ENCODE measurements at places on chromosomes 7 and 10. TPM values are rescaled to one million over a fixed set of nuclear protein-coding genes. Genes with fewer than 3 reads are reported as not detected.

DNA sequence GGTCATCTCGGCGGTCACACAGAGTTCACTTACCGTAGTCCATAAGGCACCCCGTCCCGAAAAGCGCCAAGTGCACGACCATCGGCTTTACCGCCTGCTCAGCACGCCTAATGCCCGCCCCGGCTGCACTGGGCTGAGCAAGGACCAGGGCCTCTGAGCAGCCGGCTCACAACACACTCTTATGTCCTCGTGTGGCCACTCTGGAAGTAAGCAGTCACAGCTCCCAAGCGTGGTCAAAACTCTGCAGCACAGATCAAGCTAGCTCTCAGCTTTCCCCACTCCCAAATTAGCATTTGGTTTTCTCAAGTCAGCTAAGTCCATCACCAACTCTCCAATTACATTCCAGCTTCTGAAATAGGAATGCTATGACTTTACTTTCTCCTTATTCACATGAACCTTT is 57.7 kb downstream of the MAD1L1 start:
- DNase-seq: no peak

The RBP3 gene
- polyA plus RNA-seq: 0.06 TPM

DNA sequence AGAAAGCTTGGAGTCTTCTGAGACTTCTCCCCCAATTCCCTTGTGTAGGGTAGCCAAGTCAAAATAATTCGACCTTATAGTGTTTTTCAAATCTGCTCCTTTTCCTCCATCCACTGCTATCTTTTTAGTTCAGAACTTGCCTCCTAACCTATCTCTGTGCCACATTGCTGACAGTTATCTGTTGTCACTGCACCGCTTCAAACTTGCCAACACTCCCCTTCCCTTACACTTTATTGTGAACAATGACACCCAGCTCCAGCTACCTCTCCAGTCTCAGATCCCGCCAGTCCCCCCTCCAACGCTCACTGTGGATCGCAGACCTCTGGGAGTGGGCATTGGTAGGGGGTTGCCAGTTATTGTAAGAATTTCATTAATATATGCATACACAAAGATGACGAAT is 16.3 kb upstream of the HPS1 start:
- DNase-seq: no peak

DNA sequence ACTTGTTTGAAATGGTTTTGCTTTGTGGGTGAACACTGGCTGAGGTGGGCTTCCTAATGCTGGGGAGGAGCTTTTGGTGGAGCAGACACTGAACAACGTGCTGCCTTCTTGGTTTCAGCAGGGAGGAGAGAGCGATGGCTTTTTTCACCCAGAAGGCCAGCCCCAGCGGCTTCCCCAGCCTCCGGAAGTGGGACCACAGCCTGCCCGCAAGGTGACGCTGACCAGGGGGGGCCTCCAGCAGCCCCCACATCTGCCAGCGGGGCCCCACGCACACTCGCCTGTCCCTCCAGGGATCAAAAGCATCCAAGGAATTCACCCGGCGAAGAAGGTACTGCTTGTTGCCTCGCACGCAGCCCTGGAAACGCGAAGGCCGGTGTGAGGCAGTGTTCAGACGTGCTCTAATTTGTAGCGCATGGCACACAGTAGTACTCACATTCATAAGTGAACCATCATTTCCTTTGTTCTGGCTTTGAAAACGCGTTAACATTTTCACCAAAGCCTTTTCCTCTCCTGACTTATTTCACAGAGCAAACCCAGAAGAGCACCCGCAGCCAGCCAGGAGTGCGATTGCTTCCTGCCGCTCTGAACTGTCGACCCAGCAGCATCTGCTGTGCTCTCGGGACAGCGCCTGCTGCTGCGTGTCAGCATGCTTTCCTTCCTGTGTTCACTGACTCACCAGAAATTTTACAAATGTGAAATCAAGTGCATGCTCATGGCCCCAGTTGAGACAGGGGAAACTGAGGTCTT is 48.4 kb downstream of the SHH start:
- DNase-seq: no peak

GRCh38 chr7:85897967-85898366 is 711.1 kb upstream of the SEMA3D start:
- DNase-seq: no peak

DNA sequence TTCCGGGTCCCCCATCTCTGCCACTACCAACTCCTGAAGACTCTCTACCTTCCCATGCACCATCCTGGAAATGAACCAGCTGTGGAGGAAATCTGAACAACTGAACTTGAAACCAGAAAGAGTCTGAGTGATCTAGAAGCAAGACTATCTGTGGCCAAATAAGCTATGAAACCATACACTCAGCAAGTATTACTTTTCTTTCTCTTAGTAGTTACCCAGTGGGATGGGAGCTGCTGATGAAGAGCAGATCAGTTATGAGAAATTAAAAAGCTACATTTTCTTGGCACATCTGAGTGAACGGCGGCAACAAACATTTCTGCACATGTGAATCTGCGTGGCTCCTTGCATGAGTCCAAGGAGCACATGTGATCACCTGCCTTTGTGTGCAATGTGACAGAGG is 31.6 kb upstream of the AGK start:
- DNase-seq: no peak

- no peak for DNase-seq
Observed at GRCh38 chr7:151426441-151426903, 13.5 kb downstream of the CRYGN start.

DNA sequence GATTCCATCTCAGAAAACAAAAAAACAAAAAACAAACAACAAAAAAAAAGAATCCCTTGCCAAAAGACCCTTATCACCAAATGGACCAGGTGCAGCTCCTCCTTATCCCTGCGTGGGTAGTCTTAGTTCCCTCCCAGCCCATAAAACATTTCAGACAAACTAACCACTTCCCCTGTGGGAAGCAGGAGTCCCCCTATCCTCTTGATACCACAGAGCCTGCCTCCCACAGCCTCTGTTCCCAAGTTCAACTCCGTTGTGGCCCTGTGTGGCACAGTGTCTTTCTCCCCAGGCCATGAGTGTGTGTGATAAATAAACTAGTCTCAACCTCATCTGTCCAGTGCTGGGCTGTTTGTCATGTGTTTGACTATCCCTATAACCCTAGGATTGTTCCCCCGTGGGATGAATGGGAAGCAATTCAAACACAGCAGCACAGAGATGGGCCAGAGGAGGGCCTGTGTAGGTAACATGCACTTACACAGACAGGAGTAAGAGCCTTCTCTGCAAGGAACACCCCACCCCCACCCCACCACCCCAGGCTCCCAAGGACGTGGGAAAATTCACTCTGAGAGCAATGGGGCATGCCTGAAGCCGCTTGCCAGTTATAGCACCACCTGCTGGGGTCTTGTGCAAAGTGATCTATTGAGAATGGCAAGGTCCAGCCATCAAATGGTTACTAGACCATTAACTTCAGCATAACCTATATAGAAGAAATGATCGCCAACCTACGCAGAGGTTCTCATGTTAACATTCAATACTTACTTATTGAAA is 147.1 kb upstream of the GHITM start:
- DNase-seq: peak; percentile 20

The MAT1A gene
- polyA plus RNA-seq: 0.10 TPM

DNA sequence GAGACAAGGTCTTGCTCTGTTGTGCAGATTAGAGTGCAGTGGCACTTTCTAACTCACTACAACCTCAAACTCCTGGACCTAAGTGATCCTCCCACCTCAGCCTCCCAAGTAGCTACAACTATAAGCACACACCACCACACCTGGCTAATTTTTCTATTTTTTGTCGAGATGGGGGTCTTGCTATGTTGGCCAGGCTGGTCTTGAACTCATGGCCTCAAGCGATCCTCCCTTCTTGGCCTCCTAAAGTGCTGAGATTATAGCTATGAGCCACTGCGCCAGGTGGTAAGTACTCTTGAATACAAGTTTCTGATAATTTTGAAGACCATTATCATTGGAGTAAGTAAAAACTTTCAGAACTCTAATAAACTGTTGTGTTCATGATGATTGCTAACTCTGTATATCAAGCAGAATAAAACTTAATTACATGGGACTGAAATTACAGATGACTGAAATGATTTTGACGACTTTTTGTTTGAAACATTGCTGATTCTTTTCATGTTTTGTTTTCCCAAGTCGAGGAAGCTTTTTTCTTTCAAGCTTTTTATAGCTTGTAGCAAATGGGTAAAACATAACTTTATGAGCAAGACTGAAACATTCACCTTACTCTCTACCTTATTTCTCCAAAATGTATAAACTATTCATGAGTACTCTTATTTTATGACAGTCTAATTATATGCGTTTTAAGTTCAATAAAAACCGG is 14.6 kb downstream of the LARP4B start:
- no peak for DNase-seq

DNA sequence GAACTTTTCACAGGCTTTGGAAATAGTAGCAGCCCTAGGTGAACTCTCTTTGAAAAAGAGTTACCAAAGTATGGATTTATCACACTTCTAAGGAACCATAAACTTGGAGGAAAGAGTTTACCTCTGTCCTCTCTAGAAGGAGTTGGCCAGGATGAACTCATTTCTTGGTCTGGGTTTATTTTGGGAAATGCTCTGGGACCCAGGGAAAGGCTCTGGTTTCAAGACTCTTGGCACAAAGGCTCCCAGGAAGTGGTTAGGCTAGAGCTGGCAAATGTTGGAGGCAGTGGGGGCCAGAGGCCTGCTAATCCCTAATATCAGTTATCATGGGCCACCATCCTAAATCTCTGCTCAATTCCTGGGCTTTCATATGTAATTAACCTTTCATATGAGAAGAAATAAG is 36.3 kb upstream of the CDK6 start:
- no peak for DNase-seq

GRCh38 chr7:54615537-54615936 is 73.4 kb downstream of the VSTM2A start:
- DNase-seq: no peak

The CPA2 gene
- polyA plus RNA-seq: 28.4 TPM

The TLX1 gene
- polyA plus RNA-seq: 0.57 TPM

DNA sequence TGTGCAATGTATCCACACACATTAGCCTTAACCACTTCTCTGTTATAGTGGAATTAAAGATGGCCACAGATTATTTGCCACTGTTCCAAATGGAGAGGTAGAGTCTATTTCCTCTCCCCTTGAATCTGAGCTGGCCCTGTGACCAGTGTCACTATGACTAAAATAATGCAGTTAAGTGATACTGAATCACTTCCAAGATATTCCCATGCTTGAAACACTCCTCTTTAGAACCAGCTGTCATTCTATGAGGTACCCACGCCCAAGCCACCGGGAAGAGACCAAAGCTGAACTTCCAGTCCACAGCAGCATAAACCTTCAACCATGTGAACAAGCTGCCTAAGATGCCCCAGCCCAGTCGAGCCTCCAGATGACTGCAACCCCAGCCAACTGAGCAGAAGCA is 2.1 kb upstream of the DHX32 start:
- no peak for DNase-seq

The NUTM2A gene
- 1.3 TPM for polyA plus RNA-seq

DNA sequence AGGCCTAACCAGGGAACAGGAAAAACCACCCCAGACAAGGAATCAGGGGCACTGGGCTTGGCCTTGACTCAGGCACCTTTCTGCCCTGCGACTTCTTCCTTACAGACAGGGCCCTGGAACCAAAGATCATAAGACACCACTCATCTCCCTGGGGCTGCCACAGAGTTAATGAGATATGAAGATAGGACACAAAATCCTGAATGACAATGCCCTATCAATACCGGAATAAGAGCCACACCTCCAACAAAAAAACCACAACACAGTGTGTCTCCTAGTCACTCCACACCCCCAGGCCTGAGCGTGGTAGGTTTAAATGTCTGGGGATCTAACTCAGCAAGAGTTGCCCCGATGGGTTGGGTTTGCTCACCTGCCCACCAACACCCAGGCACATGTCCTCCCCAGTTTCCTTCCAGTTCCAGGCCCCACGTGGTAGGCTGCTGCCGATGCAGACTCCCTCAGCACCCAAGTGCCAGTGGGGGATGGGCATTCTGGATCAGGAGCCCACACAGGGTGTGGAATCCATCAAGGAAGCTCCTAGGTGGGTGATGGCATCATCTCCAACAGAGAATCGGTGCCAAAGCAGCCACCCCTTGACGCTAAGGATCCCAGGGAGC is 3.9 kb downstream of the DLG5 start:
- DNase-seq: no peak

GRCh38 chr10:62027841-62028501 is 126.5 kb downstream of the ARID5B start:
- DNase-seq: peak; percentile 91

DNA sequence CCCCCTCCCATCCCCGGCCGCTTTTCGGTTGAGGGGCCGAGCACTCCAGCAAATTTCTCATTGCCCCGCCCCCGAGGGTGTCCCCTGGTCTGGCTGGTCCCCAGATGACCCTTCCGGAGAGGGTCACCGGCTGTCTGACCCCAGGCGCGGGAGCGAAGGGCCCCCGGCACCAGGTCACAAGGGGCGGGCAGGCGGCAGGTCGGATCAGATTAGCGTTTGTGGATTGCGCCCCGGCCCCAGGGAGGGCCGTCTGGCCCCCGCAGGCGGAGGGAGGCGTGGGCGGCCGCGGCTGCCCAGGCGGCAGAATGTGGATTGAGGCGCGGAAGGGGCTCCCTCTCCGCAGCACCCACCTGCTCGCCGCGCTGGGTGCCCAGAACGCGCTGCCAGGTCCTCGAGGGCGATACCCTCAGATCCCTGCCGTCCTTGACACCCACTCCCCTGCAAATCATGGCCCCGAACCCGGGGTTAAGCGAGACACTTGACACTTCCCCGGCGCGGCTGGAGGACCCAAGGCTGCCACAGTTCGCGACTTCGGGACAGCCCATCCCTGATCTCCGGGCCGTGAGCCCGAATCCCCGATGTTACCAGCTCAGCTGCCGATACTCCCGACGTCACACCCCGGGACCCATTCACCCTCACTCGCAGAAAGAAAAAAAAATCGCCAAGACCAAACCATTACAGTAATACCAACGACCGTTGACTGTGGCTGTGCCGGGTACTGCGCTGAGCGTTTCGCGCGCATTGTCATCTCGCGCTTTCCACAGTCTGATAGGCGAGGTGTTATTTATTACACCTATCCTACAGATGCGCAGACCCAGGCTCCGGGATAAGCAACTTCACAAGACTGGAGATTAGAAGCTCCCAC is 953 bp downstream of the NODAL start:
- DNase-seq: no peak

DNA sequence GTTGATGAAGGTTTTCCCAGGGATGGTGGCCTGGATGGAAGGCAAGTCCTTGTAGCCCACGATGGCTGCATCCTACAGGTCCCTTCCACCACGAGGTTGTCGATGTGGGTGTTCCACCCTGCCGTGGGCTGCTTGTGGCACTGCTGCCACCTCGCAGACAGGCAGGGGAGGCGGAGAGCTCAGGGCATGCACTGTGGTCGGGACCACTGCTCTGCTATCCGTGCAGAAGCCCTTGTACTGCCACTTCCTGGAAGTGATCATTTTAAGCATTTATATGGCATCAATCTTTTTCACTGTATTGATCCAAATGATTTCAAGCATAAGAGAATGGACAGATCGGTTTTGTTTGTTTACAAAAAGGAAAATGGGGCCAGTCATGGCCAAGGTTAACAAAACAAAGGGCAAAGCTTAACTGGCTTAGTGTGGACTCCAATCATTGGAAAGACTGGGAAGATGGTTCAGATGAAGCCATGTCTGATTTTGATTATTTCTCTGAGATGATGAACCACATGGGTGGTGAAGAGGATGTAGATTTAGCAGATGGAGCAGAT is 8.2 kb upstream of the CYP17A1 start:
- no peak for DNase-seq

The A1CF gene
- polyA plus RNA-seq: 39.6 TPM

GRCh38 chr10:72059843-72060822 is 28.2 kb downstream of the SPOCK2 start:
- DNase-seq: no peak
